ENCODE measurements at places on chromosomes 16 and 17.
A peak's percentile ranks its signal among the peaks of the same experiment; 100 is the strongest.

GRCh38 chr17:21522755-21523336 is 146.7 kb downstream of the KCNJ12 start:
- no peak for DNase-seq

DNA sequence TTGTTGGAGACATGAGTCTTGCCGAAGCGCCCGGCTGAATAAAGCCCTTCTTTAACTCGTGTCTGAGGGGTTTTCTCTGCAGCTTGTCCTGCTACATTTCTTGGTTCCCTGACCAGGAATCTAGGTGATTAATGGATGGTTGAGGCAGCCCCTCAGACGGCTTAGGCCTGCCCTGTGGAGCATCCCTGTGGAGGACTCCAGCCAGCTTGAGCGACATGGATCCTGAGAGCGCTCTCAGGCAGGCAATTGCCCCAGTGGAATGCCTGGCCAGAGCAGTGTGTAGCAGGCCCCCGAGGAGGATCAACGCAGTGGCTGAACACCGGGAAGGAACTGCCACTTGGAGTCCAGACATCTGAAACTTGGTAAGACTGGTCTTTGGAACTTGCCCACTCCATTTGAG is 17.3 kb upstream of the ENDOV start:
- DNase-seq, result no peak

DNA sequence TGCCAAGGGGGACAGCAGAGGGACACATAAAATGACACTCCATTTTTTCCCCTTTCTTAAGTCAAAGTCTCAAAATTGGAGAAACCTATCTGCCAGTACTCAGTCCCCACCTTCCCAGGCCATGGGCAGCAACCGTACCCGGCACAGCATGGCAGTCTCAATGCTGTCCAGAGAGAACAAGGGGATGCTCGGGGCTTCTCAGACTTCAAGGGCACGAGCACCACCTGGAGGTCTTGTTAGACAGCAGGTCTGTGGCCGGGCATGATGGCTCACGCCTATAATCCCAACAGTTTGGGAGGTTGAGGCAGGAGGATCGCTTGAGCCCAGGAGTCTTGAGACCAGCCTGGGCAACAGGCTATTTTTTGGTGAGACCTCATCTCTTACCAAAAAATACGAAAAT is 3.2 kb downstream of the DNAH17 start:
- DNase-seq, result no peak

GRCh38 chr17:78935419-78936323 is 10.5 kb upstream of the TIMP2 start:
- peak; percentile 43 for DNase-seq

All from HEK293T (cell line).